ENCODE measurements at places on chromosomes 3 and 15.

GRCh38 chr15:70354346-70354905, 256.7 kb upstream of the TLE3 start:
- DNase-seq: no peak

GRCh38 chr3:194139071-194139813, 3.3 kb downstream of the HES1 start:
- peak; percentile 66 for DNase-seq

DNA sequence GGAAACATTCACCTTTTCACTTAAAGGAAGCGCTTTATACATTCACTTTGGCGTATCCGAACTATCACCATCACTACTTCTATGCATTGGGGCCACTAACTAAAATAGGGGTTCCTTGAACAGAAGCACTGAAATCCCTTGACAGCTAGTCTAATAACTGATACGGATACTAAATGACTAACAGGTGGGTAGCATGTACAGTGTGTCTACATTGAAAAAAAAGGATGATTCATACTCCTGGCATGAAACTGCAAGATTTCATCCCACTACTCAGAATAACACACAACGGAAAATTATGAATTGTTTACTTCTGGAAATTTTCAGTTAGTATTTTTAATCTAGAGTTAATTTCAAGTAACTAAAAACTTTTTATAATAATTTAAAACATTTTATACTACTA, 96.7 kb downstream of the SMARCC1 start:
- no peak for DNase-seq

DNA sequence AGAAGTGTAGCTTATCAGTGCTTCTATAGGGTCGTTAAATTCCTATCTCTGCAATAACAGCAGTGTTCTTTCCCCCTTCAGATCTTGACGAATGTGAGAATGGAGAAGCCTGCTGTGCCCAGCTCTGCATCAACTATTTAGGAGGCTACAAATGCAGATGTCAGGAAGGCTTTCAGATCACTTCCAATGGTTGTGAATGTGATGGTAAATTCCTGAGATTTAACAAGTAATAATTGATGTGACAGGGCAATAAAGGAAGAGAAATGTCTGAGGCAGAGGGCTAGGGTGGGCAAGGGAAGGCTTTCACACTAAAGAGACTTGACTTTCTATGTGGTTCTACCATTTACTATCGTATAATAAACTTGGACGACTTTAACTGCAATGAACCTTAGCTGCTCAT, 711.7 kb upstream of the GOLIM4 start:
- DNase-seq: no peak

- no peak for DNase-seq
Observed at GRCh38 chr15:28273873-28274610, 47.9 kb downstream of the HERC2 start.

GRCh38 chr3:89098964-89099585, 8.3 kb upstream of the EPHA3 start:
- DNase-seq: no peak

GRCh38 chr15:39127151-39127790, 453.6 kb upstream of the THBS1 start:
- no peak for DNase-seq

- DNase-seq: no peak
Observed at GRCh38 chr3:67384016-67384415, 270.4 kb downstream of the SUCLG2 start.

DNA sequence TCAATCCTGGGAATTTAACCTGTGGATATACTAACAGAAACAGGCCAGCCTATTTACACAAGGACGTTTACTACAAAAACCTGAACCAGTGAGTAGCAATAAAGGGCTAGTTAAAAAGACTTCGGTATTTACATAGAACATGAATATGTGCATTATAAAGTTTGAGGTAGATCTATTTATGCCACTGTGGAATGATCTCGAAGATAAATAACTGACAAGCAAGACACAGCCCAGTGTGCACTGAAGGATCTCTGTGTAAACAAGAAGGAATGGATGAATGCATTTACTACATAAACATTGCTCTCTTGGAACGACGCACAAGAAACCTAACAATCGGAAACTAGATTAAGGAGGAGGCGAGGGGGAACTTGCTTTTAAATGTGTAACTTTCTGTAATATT, 132.0 kb upstream of the NSMCE3 start:
- DNase-seq: no peak

GRCh38 chr3:157494581-157495281, 8.5 kb downstream of the VEPH1 start:
- peak; percentile 76 for DNase-seq

GRCh38 chr3:186760897-186761447, 22.4 kb upstream of the EIF4A2 start:
- DNase-seq: no peak

DNA sequence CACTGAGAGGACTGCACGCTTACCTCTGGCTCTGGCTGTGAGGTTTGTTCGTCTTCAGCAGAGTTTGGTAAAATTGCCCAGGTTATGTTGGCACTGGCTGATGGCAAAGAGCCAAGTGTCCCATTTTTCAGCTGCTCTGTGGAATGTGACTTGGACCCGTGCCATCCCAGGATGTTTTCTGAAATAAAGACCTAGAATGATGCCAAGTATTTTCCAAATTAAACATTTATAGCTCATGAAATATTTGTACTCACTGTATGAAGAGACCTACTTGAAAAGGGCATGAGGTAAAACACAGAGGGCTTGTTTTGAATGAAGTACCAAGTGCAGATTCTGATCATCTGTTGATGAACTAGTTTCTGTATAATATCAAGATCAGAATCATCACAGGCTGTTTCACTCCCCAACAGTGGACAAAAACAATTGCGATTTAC, 200.5 kb downstream of the STT3B start:
- DNase-seq: peak; percentile 55

DNA sequence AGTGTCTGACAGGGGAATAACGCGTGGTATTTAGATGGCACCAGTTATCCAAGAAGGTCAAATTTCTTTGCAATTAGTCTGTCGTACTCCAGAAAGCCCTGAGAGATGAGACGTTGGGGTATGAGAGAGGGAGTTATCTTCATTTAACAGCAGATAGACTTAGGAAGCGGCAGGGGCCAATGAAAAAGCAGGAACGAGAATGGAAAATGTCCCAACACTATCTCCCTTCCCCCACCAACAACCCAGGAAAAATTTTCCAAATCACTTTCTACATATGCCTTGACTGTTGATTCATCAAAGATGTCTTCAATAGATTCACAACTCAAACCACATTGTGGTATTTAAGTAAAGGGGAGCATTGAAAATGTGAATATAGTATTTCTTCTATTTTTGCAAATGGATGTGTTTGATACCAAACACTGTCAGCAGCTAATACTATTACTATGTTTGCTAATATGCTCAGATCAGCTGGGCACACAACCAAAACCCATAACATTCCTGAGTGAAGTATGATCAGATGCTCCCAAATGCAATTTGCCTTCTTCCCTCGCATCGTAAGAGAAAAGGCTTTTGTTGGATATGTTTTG, 13.3 kb upstream of the GREM1 start:
- no peak for DNase-seq

DNA sequence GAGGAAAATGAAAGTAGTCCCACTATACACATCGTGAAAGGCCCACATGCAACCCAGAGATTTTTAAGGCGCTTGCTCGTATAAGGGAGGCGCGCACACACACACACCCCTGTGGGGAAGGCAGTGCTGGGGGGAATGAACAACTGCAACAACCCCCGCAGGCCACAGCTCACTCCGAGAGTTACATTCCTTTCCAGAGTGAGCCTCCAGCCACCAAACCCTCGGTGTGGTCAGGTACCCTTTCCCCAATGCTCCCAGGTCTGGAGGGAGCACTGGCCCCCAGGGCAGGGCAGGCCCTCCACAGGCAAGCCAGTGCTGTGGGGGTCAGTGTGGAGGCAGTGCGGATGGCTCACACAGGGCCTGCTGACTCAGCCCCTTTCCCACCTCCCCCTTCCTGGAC, 115.6 kb downstream of the OCA2 start:
- no peak for DNase-seq

DNA sequence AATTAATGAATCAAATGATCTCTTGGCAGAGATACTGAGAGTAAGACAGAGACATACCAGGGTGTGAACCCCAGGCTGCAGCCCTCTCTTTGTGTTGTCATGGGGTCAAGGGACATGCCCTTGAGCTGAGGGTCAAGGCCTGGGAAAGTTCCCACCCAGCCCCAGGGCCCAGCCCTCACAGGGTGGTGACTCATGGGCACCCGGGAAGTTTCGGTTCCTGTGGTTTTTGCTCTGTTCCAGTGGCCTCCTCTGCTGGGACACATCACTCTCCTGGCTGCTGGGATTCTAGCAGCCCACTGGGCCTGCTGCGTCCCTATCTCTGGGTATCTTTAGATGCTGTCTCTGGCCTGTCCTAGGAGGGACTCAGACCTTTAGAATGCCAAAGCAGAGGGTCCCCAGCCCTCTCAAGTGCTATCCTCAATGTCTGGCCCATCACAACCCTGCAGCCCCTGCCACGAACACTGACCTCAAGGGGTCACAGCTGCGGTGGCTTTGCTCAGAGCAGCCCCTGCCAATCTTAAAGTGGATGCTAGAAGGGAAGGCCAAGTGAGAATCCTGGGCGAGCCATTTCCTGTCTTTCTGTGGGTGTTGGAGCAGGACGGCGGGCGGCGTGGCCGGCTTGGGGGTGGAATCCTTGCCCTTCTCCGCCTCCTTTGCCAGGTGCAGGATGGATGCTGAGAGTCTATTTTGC, 148.4 kb upstream of the TLE3 start:
- no peak for DNase-seq

- DNase-seq: no peak
Observed at GRCh38 chr3:125428216-125428830, 53.2 kb upstream of the ZNF148 start.

- DNase-seq: no peak
Observed at GRCh38 chr3:29639578-29640290, 358.9 kb downstream of the RBMS3 start.

GRCh38 chr3:107690522-107691138, 167.9 kb downstream of the BBX start:
- DNase-seq: peak; percentile 41

- DNase-seq: no peak
Observed at GRCh38 chr3:13584901-13585300, 36.0 kb downstream of the FBLN2 start.

Measured in T47D (cell line).